ENCODE measurements at places on chromosomes 2 and 18.

DNA sequence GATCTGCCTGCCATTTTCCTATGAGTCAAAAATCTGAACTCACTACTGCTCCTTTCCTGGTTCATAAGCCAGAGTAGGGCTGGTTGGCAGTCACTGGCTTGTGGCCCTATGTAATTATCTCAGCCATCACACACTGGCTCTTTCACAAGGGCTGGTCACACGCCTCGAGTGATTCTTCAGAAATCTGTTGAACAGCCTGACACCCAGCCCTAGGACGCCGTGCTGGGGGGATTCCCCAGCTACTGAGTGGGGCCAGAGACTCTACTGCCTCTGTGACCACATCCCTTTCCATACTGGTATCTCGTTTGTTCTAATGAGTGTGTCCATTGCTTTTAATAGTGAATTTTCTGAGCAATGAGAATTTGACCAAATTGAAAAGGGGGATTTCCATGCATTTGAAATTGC is 45.8 kb upstream of the RBM44 start:
- DNase-seq: no peak

- DNase-seq: no peak
Observed at GRCh38 chr2:145194673-145195072, 674.8 kb upstream of the ZEB2 start.

GRCh38 chr2:224937887-224938286 is 104.4 kb downstream of the DOCK10 start:
- DNase-seq: no peak

DNA sequence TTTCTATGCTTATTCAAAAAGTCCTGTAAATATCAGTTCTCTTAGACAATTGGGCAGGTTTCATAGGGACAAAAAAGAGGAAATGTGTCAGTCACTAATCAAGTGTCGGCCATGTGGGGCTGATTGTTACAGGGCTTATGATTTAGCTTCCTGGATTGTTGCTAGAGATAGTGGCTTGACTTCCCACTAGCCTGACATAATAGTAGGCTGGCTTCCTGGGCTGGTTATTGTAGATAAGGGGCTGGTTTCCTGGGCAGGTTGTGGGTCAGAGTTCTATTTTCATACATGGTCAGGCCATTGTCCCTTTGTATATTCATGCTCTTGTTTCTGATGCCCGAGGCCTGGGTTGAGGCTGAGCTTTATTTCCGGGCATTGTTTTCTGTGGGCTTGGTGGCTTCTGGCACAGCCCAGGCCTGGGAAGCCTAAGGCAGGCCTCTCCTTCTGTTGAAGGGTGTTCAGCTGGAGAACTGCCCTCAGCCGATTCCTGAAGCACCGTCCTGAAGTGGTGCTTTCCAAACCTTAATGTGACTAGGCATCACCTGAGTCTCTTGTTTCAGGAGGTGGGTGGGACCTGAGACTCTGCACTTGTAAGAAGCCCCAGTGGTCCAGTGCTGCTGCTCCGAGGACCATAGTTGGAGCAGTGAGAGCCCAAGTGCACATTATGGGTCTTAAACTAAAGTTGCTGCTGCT is 37.0 kb downstream of the CD8B2 start:
- DNase-seq: no peak

GRCh38 chr2:225270861-225271260 is 128.6 kb upstream of the NYAP2 start:
- peak; percentile 52 for DNase-seq

- DNase-seq: peak; percentile 86
Observed at GRCh38 chr2:127415593-127416505, 2.4 kb upstream of the PROC start.

DNA sequence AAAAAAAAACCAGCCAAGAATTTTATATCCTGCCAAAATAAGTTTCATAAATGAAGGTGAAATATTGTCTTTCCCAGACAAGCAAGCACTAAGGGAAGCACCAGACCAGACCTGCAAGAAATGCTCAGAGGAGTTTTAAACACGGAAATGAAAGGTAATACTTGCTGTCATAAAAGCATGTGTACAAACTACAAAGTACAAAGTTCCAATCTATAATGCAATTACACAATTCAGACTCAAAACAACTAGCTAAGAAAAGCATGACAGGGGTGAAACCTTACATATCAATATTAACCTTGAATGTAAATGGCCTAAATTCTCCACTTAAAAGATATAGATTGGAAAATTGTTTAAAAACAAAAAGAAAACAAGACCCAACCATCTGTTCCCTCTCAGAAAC is 45.0 kb upstream of the ASXL3 start:
- no peak for DNase-seq

- no peak for DNase-seq
Observed at GRCh38 chr2:9830685-9831410, 12.4 kb upstream of the TAF1B start.

GRCh38 chr18:76977684-76978232 is 154.8 kb downstream of the MBP start:
- no peak for DNase-seq

DNA sequence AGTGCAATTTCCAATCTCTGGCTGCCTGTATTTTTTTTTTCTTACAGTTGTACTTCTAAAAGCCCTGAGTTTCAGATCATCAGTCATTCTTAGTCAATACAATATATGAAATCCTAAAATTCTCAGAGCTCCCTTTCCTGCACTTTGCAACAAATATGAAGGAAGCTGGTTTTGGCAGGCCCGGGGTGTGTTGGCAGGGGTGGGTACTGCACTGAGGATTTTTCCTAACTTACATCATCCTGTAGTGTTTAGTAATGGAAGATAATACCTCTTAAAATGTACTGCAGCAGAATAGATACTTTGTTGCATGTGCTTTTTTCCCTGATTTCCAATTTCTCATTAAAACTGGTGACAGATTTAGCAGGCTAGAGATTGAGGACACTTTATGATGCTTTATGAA is 374.6 kb downstream of the PTH2R start:
- no peak for DNase-seq

DNA sequence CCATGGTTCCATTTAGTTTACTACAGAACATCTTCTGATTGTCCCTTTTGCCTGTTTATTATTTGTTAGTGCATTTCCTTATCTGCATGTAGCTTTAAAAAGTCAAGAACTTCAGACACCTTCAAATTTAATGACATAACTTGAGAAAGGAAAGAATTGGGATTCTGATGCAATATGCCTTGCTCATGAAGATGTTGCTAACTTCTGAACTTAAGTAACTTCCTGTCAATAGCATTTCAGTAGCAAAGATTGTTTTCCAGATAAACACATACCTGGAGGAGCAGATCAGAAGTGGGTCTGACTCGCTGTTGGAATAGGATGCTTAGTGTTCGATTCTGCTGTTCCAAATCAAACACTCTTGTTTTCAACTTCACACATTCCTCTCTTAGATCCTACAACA is 190.2 kb upstream of the LYPD1 start:
- DNase-seq: no peak

- no peak for DNase-seq
Observed at GRCh38 chr2:174292908-174293307, 41.8 kb upstream of the SP9 start.

DNA sequence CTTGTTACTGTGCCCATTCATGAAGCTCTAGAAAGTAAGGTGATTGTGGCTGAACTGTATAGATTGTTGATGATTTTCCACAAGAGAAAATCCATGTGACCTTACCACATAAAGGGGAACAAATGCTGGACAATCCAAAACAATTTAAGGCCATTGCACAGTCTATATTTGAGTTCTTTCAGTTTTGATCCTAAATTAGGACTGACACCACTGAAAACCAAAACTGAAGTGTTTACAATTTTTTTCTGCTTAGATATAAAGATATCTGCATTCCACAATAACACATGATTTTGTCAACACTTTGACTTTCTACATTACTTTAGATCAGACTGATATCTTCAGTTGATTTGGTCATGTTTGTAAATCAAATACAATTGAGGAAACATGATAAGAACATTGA is 123.6 kb upstream of the SLC38A11 start:
- no peak for DNase-seq

- no peak for DNase-seq
Observed at GRCh38 chr18:61333271-61333745, at the start of gene CDH20. TSS of gene CDH20 (plus strand) at chr18:61333430.

GRCh38 chr2:17065536-17065935 is 399.9 kb upstream of the CYRIA start:
- no peak for DNase-seq

DNA sequence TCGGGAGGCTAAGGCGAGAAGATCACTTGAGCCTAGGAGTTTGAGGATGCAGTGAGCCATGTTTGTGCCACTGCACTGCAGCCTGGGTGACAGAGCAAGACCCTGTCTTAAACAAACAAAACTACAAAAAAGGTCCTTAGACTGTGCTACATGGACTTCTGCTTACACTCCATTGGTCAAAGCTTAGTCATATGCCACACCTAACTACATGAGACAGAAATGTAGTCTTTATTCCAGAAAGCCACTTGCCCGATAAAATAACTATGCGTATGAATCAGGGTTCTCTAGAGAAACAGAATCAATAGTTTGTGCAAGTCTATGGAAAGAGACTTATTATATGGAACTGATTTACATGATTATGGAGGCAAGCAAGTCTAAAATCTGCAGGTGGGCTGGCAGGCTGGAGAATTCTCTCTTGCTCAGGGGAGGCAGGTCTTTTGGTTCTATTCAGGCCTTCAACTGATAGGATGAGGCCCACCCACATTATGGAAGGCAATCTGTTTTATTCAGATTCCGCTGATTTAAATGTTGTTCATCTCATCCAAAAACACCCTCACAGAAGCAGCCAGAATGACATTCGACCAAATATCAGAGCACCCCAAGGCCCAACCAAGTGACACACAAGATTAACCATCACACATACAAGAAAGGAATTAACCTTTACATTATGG is 114.4 kb upstream of the SIX2 start:
- DNase-seq: no peak

DNA sequence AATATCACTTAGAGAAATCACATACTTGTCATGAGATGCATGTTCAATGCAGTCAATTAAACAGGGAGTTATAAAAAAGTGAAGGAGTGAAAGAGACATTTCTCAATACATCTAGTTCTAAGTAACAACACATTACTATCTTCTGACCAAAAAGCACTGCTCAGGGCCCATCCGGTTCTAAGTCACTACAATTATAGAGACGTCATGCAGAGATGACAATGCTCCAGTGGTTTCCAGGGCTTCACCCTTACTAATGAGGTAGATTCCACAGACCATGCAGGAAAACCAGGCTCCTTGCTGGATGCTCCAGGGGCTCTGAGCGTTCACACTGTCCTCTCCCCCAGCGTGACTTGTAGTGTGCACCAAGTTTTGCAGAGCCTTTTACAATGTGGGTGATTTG is 88.0 kb downstream of the FTCDNL1 start:
- DNase-seq: no peak

- no peak for DNase-seq
Observed at GRCh38 chr2:17853799-17854198, 24.7 kb upstream of the KCNS3 start.

DNA sequence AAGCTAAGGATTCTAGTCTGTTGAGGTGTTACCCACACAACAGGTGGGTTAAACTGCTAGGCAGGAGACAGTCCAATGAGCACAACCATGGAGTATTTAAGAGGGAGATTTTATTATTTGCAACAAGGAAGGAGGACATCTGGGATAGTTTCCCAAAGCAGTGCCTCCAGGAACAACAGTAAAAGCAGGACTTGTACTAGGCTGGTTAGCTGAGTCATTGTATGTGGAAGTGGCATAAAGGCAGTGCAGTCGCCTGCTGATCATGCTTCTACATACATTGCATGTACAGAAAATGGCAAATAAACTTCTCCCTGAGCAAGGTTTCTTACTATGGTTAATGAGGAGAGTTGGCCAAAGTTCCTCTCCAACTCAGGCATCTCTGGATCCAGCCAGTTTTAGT is 46.1 kb upstream of the CYTIP start:
- no peak for DNase-seq

GRCh38 chr18:12515550-12515949 is 107.8 kb downstream of the PRELID3A start:
- DNase-seq: no peak

All from CD4-positive, alpha-beta T cell treated with Interleukin-15 for 1 hour (primary cell).